Urinary bladder (tissue), 4 donors: ENCODE measurements at places on chromosomes 7 and 10. TPM values are rescaled to one million over a fixed set of nuclear protein-coding genes. Genes with fewer than 3 reads are reported as not detected.
A peak's percentile ranks its signal among the peaks of the same experiment; 100 is the strongest.

Gene GBX1
- not detected for total RNA-seq

Gene FGFR2
- 61.9 TPM for total RNA-seq

Gene GARIN1A
- 0.79 TPM for total RNA-seq

Gene SLC13A1
- total RNA-seq: not detected

Gene TNPO3
- 45.9 TPM for total RNA-seq

Gene NPSR1
- 0.58 TPM for total RNA-seq

Gene SGMS1
- total RNA-seq: 86.4 TPM

DNA sequence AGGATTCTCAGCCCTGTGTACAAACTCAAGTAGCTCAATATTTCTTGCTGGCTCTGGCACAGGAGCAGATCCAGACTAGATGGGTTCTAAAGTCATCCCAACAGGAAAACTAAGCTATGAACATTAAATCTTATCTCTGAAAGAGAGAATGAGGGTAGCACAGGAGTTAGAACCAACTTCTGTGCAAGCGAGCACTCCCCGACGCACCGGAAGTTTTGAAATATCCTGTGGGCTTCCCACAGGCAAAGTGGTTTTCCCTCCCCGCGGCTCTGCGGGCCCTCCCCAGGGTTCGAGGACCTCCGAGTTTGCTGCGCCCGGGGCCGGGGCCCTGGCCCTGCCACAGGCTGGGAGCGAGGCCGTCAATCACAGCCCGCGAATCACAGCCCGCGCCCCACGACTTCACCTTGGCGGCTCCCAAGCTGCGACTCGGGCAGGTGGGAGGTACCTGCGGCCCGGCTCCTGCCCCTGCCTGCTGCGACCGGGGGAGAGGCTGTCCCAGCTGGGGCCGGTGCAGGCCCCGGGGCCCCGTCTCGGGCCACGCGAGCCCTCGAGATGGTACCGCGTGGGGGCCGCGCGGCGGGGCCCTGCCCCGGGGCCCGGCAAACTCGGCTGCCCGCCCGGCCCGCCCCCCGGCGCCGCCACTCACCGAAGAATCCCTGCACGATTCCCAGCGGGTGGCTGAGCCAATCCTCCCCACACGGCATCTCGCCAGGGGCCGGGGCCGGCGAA, 598 bp downstream of the MCMBP start:
- no peak for DNase-seq

- no peak for DNase-seq
Observed at GRCh38 chr7:45909561-45909960, 11.5 kb downstream of the IGFBP3 start.

GRCh38 chr10:122648599-122649428, 50.8 kb downstream of the C10orf120 start:
- DNase-seq: peak; percentile 8

GRCh38 chr10:87818505-87819288, 671 bp upstream of the ATAD1 start:
- DNase-seq: no peak

DNA sequence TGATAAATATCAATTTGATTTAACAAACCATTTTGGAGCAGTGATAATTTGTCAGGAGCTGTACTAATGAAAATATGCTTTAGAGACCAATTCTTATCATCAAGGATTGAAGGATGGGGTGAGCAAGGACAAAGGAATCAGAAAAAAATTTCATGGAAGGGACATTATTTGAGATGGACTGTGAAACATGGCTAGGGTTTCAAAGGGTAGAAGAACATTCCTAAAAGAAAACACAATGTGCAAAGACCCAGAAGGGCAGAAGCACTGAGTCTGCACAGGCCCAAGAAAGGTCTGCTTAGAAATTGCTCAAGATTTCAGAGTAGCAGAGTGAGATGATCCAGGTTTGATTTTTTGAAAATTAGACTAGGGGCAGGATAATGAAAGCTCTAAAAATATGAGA, 174.5 kb downstream of the LRRN3 start:
- DNase-seq: no peak

GRCh38 chr7:1086588-1087464, 1.1 kb upstream of the GPER1 start:
- no peak for DNase-seq

DNA sequence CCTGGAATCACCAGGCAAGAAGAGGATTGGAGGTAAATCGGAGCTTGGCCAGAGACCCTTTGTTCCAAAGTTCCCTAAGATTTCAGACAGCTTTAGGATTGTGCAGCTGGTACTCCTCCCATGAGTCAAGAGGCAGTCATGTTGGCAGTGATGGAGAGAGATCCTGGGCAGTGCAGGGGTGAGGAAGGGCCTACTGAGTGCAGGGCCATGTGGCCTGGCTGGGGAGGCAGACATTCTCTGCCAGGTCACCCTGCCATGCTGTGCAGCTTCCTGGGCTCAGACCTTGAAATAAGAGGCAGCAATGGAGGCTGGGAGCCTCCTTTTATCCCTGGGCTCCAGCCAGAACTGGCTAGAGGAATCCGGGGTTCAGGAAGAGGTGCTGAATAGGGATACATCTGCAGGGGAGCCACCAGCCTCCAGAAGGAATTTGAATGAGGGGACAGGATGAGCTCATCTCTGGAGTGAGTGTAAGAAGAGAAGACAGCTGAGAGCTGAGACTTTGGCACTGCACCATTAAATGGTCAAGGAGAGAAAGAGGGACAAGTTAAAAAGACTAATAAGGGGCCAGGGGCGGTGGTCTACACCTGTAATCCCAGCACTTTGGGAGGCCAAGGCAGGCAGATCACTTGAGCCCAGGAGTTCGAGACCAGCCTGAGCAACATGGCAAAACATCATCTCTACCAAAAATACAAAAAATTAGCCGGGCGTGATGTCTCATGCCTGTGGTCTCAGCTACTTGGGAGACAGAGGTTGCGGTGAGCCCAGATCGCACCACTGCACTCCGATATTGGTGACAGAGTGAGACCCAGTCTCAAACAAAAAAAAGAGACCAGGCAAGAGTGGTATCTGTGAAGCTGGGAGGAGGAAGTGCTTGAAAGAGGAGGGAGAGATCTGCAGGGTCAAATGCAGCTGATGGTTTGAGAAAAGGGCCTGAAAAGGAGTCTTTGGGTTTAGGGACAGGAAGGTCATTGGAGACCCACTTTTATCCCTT, 12.0 kb downstream of the SFTPD start:
- no peak for DNase-seq

DNA sequence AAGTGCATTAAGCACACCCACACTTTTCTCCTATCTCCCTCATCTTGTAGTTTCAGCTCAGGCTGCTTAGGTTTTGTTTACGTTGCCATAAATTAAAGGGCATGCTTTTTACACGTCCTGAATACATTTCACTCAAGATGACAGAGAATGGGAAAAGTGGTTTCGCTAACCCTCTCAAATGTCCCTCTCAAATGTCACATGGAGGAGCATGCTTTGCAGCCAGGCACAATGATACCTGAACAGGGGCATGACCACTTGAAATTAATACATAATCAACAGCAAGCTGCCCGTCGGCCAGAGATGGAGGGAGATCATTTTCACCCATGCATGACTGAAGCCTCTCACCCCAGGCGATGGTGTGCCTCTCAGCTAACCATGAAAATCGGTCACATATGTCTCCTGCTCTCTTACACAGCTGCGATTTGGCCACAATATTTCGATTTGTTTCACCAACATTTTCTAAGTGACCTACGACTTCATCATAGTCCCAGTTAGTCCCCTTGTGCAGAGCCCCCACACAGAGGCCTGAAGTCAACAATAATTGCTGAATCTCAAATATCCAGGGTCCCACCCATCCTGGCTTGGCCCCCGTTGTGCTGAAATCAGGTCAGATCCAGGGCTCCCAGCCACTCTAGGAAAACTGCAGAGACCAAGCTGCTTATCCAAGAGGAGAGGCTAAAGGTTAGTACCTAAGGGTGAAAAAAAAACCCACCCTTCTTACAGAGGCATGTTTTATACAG, 373.9 kb upstream of the NFE2L3 start:
- no peak for DNase-seq

GRCh38 chr10:94225589-94225988, 137.2 kb downstream of the NOC3L start:
- DNase-seq: no peak

DNA sequence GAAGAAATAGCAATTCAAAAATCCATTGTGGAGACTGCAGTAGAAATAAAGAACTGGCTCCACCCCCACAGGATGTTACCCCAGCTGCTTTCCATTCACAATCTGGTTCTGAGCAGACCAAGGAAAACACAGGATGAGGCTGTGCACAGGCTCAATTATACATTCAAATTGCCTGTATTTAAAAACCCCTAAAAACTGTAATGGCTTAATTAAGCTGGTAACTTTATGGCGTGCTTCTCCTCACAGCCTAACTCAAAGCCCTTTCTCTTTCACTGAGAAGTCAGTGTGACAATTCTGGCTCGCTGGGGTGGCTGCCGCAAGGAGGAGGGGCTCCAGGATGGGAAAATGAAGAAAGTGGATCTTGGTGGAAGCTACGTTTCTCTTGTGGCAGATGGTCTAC, 1191.1 kb downstream of the SORCS1 start:
- DNase-seq: no peak

GRCh38 chr10:62170732-62171131, 97.9 kb downstream of the RTKN2 start:
- no peak for DNase-seq

GRCh38 chr10:107031931-107032699, 132.4 kb downstream of the SORCS1 start:
- DNase-seq: no peak

- no peak for DNase-seq
Observed at GRCh38 chr7:111903797-111904196, 302.4 kb downstream of the DOCK4 start.
